ENCODE measurements at places on chromosomes 11 and 22. TPM values are rescaled to one million over a fixed set of nuclear protein-coding genes. Genes with fewer than 3 reads are reported as not detected.

DNA sequence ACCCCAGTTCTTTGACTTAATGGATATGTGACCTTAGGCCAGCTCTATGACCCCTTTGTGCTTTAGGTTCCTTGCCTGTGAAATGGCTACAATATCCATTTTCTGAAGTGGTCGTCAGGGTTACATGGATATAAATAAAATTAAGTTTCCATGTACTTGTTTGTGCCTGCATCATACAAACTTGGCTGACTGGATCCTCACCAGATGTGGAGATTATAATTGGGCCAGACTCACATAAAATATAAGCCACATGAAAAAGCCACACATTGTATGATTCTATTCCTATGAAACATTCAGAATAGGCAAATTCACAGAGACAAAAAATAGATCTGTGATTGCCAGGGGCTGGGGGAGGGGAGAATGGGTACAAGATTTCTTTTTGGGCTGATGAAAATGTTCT is 100.9 kb upstream of the USP47 start:
- no peaks in the 10 kb centered on the region for H3K4me1 ChIP-seq
- no peak for DNase-seq
- H3K27ac ChIP-seq, result no peak overlapping the region
- H3K4me3 ChIP-seq, result no peak overlapping the region
- H3K27me3 ChIP-seq, result peaks cover 19% of the 10 kb centered on the region
- H3K36me3 ChIP-seq, result no peaks in the 10 kb centered on the region

GRCh38 chr11:115743719-115744118 is 239.5 kb upstream of the CADM1 start:
- no peaks in the 10 kb centered on the region for H3K4me1 ChIP-seq
- H3K36me3 ChIP-seq, result no peaks in the 10 kb centered on the region

DNA sequence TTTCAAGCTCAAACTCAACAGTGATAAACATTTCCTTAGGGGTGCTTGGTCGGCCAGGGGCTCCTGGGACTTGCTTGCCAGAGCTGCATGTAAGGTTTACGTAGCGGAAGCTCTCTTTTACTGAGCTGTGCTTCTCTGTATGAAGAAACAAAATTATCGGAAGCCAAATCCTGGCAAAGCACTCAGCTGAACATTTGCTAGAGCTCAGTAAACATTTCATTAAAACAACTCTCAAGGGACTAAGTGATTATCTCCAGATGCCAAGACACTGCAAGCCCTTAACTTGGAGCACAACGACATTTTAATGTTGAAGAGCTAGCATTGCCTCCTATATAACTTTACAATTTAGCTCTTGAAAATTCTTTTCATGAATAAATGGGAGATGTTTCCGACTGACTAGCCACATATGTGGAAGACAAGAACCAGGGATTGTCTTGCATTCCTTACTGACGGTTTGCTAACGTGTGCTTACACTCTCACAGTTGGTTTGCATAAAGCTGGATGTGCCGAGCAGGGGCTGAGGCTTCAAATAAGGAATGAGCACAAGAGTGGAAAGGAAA is 43.4 kb downstream of the SCUBE2 start:
- no peaks in the 10 kb centered on the region for H3K36me3 ChIP-seq
- H3K27ac ChIP-seq, result no peak overlapping the region
- H3K4me1 ChIP-seq, result no peaks in the 10 kb centered on the region
- H3K27me3 ChIP-seq, result no peaks in the 10 kb centered on the region
- H3K4me3 ChIP-seq, result no peak overlapping the region

GRCh38 chr11:35662649-35663407 is at the start of gene TRIM44:
TRIM44 (plus strand) TSS chr11:35662775; CDS start chr11:35663112, 337 bp downstream.
- H3K4me3 ChIP-seq, result peak within 1 kb of the TSS; percentile 80
- peaks cover 16% of the 10 kb centered on the region for H3K4me1 ChIP-seq
- peak; percentile 97 for DNase-seq
- no peaks in the 10 kb centered on the region for H3K36me3 ChIP-seq

GRCh38 chr22:27780161-27780575 is 21.4 kb downstream of the MN1 start:
- DNase-seq, result peak; percentile 34
- H3K36me3 ChIP-seq, result no peaks in the 10 kb centered on the region
- H3K27ac ChIP-seq, result no peak overlapping the region

DNA sequence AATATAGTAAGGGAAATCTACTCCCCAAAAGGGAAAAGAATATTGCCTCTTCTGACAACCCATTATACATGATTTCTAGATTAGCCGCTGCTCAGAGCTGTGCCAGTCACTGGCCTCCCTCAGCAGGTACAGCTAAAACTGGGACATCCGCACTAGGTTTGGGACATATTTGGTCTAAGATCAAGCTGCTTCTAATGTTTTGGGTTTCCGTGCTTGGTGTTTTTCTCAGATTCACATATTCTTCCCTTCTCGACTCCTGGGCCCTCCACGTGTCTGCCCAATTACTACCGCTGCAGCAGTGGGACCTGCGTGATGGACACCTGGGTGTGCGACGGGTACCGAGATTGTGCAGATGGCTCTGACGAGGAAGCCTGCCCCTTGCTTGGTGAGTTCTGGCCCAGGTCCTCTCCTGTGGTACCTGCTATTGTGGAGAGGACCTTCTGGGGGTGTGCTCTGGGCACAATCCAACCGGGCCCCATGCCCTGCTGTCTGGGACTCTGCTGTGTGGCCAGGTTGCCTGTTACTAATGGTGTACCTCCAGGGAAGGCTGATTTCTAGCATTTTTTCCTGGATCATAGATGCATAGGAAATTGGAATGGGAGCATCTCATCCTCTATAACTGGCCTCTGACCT is 138.1 kb upstream of the SORL1-AS1 start:
- no peaks in the 10 kb centered on the region for H3K36me3 ChIP-seq
- H3K4me1 ChIP-seq, result peaks cover 14% of the 10 kb centered on the region
- H3K27me3 ChIP-seq, result peaks cover 15% of the 10 kb centered on the region
- H3K4me3 ChIP-seq, result no peak overlapping the region
- no peak for DNase-seq

DNA sequence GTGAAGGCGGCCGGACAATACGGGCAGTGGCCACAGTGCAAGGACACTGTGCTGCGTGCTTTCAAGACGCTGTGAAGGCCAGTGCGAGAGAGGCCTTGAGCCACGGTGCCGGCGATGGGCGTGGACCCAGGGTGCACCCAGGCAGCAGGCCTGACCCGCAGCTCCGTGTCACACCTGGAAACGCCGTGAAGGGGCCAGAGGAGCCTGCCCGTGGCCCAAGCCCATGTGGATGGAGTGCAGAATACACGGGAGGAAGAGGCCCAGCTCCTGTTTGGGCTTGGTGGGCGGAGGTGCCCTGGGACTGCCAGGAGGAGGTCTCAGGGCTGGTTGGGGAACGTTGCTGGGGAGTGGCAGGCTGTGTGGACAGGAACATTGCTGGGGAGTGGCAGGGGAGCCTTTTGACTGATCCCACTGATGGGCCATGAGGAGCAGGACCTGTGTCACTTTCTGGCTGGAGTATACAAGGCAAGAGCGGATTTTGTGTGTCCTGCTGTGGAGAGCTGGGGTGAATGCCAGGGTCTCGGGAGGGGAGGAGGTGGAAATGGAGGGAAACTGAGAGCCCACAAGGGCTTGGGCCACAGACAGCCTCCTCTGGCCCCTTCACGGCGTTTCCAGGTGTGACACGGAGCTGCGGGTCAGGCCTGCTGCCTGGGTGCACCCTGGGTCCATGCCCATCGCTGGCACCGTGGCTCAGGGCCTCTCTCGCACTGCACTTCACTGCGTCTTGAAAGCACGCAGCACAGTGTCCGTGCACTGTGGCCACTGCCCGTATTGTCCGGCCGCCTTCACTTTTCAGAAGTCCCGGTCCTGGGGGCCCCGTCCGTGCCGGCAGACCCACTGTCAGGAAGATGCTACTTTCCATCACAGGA is 925.4 kb downstream of the BRD1 start:
- H3K27me3 ChIP-seq, result no peaks in the 10 kb centered on the region
- H3K36me3 ChIP-seq, result no peaks in the 10 kb centered on the region
- no peak overlapping the region for H3K27ac ChIP-seq
- DNase-seq, result peak; percentile 68

GRCh38 chr11:110430267-110431050 is 711 bp downstream of the FDX1 start:
- H3K4me3 ChIP-seq, result peak overlapping the region; percentile 86
- peak; percentile 71 for DNase-seq
- no peaks in the 10 kb centered on the region for H3K36me3 ChIP-seq

DNA sequence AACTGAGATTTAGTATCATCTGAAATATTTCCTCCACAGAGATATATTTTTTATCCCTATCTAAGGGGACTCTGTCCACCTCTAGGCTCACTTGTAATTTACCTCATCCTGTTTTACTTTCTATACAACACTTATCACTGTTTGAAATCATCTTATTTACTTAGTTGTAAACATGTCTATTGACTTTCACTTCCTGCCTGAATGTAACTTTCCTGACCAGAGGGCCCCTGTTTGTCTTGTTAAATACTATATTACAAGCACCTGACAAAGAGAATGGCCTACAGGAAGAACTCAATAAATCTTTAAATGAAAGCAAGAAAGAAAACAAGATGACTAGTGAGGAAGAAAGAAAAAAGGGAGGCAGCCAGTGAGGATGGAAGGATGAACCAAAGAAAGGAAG is 1727.5 kb downstream of the LRRC4C start:
- H3K27me3 ChIP-seq, result no peaks in the 10 kb centered on the region
- no peak overlapping the region for H3K4me3 ChIP-seq
- H3K27ac ChIP-seq, result no peak overlapping the region
- no peaks in the 10 kb centered on the region for H3K36me3 ChIP-seq

DNA sequence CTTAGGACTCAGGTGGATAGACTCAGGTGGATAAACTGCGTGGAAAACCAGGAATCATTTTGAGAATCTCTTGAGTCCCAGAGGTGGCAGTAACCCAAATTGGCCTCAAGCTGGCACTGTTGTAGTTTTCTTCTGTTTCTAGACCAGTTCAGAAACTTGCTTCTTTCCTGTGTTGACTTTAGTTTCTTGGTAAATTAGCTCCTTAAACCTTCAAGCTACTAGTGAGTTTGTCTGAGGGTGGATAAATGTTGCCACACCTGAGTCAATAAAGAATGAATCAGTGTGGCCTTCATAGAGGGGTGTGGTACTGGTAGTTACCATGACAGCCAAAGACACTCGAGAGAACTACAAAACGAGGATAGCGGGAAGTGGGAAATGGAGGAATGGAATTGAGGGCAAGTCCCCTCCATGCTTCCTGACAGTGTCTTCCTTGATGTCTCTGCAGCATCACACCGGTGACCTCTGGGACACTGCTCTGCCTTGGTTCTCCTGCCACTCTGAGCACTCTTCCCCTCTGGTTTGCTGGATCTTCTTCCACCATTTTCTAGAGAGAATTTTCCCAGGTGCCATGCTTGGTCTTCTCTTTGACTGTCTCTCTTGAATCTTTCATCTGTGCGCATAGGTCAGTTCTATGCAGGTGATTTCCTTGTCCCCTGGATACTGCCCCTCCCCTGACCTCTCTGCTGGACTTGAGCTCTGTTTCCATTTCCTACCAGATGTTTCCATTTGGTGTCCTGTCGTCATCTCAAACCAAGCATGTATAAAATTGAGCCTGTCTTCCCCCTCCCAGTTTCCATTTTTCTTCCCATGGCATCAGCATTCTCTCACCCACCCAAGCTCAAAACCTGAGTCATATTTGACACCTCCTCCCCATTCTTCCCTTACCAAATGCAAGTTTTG is 7.2 kb downstream of the POLD4 start:
- H3K4me1 ChIP-seq, result peaks cover 31% of the 10 kb centered on the region
- H3K27me3 ChIP-seq, result no peaks in the 10 kb centered on the region
- peak; percentile 63 for DNase-seq
- peak overlapping the region; percentile 53 for H3K27ac ChIP-seq
- H3K4me3 ChIP-seq, result no peak overlapping the region

DNA sequence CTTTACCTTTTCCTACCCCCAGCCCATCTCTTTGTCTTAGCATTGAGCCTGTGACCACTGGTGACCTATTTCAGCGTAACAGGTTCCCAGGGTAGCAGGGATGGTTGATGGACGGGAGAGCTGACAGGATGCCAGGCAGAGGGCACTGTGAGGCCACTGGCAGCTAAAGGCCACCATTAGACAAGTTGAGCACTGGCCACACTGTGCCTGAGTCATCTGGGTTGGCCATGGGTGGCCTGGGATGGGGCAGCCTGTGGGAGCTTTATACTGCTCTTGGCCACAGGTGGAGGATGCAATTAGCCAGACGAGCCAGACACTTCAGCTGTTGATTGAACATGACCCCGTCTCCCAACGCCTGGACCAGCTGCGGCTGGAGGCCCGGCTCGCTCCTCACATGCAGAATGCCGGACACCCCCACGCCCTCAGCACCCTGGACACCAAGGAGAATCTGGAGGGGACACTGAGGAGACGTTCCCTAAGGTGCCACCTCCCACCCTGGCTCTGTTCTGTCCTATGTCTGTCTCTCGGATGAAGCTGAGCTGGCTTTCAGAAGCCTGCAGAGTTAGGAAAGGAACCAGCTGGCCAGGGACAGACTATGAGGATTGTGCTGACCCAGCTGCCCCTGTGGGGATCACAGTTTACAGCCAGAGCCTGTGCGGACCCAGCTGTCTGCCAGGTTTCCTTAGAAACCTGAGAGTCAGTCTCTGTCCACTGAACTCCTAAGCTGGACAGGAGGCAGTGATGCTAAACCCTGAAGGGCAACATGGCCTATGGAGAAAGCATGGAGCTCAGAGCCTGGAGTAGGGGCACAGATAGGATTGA is 29.8 kb downstream of the PIK3IP1 start:
- H3K27me3 ChIP-seq, result no peaks in the 10 kb centered on the region
- H3K27ac ChIP-seq, result no peak overlapping the region
- peaks cover 39% of the 10 kb centered on the region for H3K36me3 ChIP-seq
- H3K4me3 ChIP-seq, result no peak overlapping the region
- H3K4me1 ChIP-seq, result no peaks in the 10 kb centered on the region

DNA sequence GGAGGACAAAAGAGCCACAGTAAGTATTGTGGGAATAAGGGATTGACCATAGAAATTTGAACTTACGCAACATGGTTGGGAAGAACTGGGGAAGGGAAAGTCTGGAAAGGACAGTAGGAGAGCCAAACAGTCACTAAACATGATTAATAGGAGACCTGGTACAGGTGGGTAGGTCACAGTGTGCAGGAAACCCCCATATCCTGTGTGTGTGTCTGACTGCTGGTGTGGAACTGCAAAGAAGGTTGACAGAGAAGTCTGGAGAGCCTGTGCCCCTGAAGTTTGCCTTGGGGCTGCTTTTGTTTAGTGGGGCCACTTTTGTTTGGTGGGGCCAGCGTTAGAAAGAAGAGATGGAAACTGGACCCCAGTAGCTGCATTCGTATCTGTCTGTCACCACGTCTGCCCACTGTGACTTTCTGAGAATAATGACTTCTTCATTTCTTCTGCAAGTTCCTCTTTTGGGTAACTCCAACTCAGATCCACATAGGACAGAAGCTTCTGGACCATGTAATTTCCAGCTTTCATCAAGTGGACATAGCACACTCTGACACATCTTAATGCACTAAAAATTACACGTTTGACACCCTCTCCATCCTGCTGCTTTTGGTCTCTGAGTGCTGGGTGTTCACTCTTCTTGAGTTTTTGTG is 126.8 kb upstream of the RAG2 start:
- H3K27ac ChIP-seq, result no peak overlapping the region
- H3K36me3 ChIP-seq, result no peaks in the 10 kb centered on the region
- no peaks in the 10 kb centered on the region for H3K27me3 ChIP-seq
- H3K4me1 ChIP-seq, result no peaks in the 10 kb centered on the region
- DNase-seq, result no peak
- H3K4me3 ChIP-seq, result no peak overlapping the region

GRCh38 chr22:46432164-46433068 is 96.9 kb downstream of the TRMU start:
- no peaks in the 10 kb centered on the region for H3K36me3 ChIP-seq
- no peak overlapping the region for H3K27ac ChIP-seq
- H3K27me3 ChIP-seq, result peaks cover 14% of the 10 kb centered on the region
- peak overlapping the region; percentile 63 for H3K4me3 ChIP-seq

The PAMR1 gene
- 60.7 TPM for total RNA-seq

The TMEM151A gene
- total RNA-seq, result 0.36 TPM

The KCNE3 gene
- 1.8 TPM for total RNA-seq

The CSTF3 gene
- 15.0 TPM for total RNA-seq

The MB gene
- 0.36 TPM for total RNA-seq

The OR52K2 gene
- total RNA-seq, result not detected

The TPP1 gene
- total RNA-seq, result 120 TPM

The MPZL3 gene
- 1.8 TPM for total RNA-seq

The RBM4 gene
- total RNA-seq, result 80.4 TPM
